ENCODE measurements at places on chromosomes 2 and 18. TPM values are rescaled to one million over a fixed set of nuclear protein-coding genes. Genes with fewer than 3 reads are reported as not detected.

DNA sequence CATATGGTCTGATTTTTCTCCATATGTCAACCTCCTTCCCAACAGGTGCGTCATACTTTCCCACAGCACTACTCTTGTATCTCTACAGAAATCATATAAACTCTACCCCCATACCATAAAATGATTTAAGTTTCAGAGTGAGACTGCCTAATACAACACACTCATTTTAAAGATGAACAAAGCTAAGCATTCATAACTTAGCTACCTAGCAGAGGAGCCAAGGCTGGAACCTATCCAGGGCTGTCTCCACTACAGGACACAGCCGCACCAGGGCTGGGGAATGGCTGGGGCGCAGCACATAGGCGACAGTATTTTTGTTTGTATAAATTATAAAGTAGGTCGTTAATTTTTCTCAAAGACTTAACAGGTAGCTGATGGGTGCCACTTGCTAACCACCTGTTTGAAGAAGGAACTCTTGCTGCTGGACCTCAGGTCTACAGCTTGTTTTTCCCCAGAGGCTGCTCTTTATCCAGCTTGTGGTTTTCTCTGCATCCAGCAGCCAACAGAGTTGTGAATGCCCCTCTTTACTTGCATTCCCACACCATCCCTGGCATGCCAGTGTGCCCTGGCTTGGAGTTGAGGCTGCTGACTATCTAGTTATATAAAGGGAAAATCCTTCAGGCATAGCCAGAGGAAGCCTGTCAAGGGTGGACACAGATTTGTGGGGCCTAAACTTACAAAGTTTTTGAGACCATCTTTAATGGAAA, 62.0 kb downstream of the HNRNPLL start:
- DNase-seq: no peak

DNA sequence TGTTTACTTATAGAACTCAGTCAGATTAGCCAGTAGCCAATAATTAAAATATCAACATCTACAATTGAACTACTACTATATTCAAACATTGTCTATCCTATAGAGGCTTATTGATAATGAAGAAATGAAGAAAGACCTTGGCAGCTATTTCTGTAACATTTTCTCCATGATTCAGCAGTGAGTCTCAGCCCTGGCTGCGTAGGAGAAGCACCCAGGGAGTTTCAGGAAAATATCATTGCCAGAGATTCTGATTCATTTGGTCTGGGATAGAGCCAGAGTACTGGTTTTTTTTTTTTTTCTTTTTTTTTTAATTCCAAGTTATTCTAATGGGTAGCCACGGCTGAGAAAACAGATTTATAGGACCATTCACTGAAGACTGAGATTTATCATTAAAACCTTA, 404.8 kb downstream of the TXNL1 start:
- no peak for DNase-seq

DNA sequence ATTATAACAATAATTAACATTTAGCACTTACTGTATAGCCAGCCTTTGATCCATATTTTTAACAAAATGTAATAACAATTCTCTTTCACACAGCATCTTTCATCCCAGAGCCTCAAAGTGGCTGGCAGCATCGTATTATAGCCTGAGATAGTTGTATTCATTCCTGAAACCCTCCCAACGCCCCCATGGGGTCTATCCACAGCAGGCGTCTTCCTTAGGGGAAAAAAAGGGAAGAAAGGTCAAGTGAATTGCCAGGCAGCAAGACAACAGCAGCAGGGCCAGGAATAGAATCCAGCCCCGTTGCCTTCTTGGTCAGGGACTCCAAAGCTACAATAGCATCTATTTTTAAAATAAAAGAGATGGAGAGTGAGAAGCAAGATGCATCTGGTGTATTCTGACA, 424.4 kb upstream of the ID2 start:
- DNase-seq: no peak

DNA sequence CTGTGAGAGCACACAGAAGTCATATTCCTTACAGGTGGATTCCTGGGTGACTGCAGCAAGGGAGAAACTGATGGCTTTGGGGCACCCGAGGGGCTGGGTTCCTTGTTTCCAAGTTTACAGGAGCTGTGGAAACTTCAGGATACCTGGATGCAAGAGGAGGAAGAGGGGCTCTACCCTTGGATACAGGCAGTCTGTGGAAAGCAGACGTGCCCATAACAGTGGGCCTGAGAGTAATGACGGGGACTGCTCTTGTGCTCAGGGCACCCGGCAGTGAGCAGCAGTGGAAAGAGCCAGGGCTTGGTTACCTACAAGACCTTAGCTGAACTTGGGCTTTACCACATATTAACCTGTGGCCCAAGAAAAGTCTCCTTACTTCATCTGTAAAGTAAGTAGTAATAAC, 102.2 kb upstream of the TGFA start:
- no peak for DNase-seq

GRCh38 chr2:234722176-234722575, 225.3 kb upstream of the ARL4C start:
- no peak for DNase-seq

OSBPL1A gene
- 95.2 TPM for total RNA-seq

PLB1 gene
- 3.3 TPM for total RNA-seq

IL37 gene
- not detected for total RNA-seq

ONECUT2 gene
- 0.02 TPM for total RNA-seq

UGT1A8 gene
- not detected for total RNA-seq

DTNA gene
- total RNA-seq: 140 TPM

Data from left ventricle myocardium superior (tissue), 1 donor.